ENCODE measurements at places on chromosomes 16 and 17. TPM values are rescaled to one million over a fixed set of nuclear protein-coding genes. Genes with fewer than 3 reads are reported as not detected.

GP1BA gene
- polyA plus RNA-seq = not detected

CCL5 gene
- polyA plus RNA-seq = not detected

PAFAH1B1 gene
- 132 TPM for polyA plus RNA-seq

SP6 gene
- 2.0 TPM for polyA plus RNA-seq

FOXN1 gene
- polyA plus RNA-seq = not detected

ABCA6 gene
- not detected for polyA plus RNA-seq

DNA sequence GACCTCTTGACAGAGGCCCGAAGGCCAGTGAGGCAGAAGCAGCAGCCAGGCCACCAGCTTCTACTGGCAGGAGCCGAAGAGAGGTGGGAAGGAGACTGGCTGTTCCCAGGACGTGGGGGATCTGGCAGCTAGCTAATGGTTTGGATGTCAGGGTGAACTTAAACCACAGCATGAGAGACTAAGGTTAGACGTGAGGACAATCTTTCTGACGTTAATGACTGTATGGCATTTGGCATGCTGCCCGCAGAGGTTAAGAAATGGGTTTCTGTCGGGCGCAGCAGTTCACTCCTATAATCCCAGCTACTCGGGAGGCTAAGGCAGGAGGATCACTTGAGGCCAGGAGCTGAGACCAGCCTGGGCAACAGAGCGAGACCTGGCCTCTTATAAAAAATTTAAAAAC, 6.3 kb upstream of the KRT13 start:
- DNase-seq = no peak

- no peak for DNase-seq
Measured at GRCh38 chr17:75637551-75637950, 4.3 kb downstream of the SMIM5 start.

DNA sequence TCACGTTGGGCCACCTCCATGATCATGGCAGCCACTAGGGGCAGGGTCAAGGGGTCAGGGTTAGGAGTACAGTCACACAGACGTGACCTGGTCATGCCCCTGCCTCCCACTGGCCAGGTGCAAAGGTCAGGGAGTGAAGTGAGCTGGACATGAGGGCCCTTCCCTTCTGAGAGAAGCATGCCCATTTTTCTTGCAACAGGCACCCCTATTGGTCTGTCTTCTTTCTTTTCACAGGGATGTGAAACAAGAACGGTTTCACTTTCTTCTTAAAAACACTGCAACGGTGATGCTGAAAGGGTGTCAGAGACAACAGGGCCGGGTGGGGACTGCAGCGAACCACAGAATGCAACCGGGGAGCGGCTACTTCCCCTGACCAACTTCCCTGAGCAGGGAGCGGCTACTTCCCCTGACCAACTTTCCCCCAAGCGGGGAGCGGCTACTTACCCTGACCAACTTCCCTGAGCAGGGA, 52.1 kb upstream of the DOC2B start:
- no peak for DNase-seq

GRCh38 chr17:32386844-32387243, 36.9 kb downstream of the ZNF207 start:
- DNase-seq = no peak

- DNase-seq = no peak
Measured at GRCh38 chr16:8323153-8323552, 267.2 kb downstream of the TMEM114 start.

GRCh38 chr17:73620414-73620813, 23.8 kb downstream of the SDK2 start:
- DNase-seq = no peak

DNA sequence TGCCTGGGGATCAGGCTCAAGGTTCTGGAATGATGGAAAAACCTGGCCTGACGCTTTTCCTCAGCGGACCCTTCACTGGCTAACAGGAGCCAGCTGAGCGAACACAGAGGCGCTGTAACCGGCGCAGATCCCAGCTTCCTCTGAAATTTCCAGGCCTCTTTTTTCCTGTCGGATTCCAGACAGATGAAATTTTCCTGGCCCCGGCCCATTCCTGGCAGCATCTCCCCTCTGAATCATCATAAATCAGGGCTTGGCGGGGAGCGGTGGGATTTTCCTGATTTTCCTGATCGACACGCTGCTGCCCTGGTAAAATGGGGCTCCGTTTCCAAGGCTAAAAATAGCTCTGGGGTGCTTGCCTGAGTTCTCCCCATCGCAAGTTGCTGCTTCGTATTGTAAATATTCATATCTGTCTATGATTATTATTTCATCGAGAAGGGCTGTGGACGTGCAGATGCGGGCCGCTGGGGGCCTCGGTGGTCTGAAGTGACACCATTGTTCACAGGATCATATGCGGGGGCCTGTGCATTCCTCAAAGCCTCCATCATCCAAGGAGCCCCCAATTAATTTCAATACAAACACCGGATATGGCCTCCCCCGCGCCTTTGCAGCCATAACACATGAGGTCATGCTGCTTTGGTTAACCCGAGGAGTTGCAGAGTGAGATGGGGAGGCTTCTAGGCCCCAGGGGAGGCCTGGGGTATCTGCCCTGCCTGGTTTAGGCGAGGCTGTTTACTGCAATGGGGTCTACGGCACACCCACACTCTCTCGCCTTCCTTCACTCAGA, 45.8 kb upstream of the ETV4 start:
- no peak for DNase-seq

GRCh38 chr17:51180486-51180885, 14.3 kb downstream of the NME2 start:
- DNase-seq = no peak

- no peak for DNase-seq
Measured at GRCh38 chr16:86974120-86974519, 343.1 kb downstream of the C16orf95 start.
